ENCODE measurements at places on chromosomes 13 and 19. TPM values are rescaled to one million over a fixed set of nuclear protein-coding genes. Genes with fewer than 3 reads are reported as not detected.

The CNN1 gene
- 12.1 TPM for total RNA-seq

The SLC44A2 gene
- 37.2 TPM for total RNA-seq

DNA sequence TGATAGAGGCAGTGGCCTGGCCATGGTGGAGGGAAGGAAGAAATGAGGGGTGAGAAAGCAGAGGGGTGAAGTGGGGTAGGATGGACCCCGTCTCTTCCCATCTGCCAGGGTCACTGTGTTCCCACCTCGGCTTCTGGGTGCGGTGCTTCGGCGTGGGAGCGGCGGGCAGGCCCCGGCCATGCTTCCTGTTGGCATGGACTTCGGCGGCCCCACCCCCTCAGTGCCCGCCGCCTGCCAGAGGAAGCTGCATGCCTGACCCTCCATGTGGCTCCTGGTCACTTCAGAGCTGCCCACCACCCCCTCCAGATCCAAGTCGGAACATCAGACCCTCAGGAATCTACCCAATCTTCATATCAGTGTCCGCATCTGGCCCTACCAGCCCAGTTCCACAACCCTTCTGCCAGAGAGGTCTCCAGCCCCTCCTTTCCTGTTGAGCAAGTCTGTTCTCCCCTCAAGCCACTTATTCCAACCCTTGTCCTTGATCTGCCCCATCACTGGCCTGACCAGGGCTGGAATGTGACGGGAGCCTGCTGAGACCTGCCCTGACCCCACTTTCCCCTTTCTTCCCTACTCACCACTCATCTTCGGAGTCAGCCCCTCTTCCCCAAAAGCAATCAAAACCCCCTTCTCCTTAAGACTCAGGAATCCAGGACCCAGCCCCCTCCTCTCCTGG is 1.5 kb downstream of the KCNN4 start:
- peaks cover 9% of the 10 kb centered on the region for H3K4me1 ChIP-seq
- H3K27ac ChIP-seq = no peak overlapping the region
- H3K4me3 ChIP-seq = no peak overlapping the region
- DNase-seq = peak; percentile 3

DNA sequence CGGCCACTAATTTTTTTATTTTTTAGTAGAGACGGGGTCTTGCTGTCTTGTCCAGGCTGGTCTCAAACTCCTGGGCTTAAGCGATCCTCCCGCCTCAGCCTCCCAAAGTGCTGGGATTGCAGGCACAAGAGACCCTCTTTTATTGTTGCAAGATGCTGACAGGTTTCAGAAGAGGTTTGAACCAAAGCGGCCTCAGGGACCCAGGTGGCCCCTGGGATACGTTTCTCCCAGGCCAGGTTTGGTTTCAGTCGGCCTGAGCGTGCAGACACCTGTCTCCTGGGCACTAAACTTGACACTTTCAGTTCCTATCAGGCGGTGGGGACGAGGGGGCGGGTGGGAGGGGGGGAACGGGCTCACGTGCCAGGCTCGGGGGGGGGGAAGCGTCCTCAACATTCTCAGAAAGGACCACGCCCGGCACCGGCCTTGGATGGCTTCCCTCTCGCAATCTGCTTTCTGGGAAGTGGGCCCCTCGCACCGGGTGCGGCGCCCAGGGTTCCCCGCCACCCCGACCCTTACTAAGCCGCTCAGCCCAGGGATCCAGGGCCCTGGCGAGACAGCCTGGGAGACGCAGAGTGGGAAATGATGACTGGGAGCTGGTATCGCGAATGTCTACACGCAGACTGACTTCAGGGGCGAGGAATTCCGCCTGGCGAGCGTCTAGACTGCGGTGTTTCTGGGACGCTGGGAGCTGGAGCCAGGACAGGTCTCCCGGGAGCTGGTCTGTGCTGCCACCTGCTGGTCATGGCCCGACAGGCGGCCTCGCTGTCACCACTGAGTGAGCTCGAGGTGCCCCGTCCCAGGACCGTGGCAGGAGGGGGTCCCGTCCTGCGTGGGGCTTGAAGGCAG is 91.6 kb downstream of the GNG7 start:
- no peaks in the 10 kb centered on the region for H3K36me3 ChIP-seq
- no peaks in the 10 kb centered on the region for H3K27me3 ChIP-seq
- H3K4me1 ChIP-seq = no peaks in the 10 kb centered on the region
- peak; percentile 96 for DNase-seq
- no peak overlapping the region for H3K4me3 ChIP-seq
- peak overlapping the region; percentile 67 for H3K27ac ChIP-seq

Data from hepatocyte (in vitro differentiated cells).